BE2C (cell line): ENCODE measurements at places on chromosomes 11 and 22.

DNA sequence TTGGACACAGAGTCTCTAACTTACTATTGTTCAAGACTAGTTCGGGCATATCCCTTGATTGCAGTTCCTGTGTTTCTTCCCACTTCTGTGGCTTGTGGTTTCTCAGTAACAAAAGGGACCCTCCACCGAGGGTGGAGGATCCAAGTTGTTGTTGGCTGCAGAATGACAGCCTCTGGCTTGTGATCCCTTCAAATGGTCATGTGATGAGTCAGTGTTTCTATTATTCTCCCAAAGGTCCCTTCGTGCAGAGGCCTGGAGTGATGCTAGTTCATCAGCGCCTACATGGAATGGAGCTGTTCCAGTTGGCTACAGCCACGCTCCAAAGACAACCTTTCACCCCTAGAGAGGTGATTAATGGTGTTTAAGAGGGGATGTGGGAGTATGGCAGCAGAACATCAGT lies 2.6 kb upstream of the VWCE start:
- DNase-seq = no peak

GRCh38 chr11:119788911-119789560 lies 60.0 kb upstream of the NECTIN1 start:
- DNase-seq = peak; percentile 92

- DNase-seq = peak; percentile 2
Observed at GRCh38 chr22:47164514-47165337, 402.3 kb downstream of the TBC1D22A start.

DNA sequence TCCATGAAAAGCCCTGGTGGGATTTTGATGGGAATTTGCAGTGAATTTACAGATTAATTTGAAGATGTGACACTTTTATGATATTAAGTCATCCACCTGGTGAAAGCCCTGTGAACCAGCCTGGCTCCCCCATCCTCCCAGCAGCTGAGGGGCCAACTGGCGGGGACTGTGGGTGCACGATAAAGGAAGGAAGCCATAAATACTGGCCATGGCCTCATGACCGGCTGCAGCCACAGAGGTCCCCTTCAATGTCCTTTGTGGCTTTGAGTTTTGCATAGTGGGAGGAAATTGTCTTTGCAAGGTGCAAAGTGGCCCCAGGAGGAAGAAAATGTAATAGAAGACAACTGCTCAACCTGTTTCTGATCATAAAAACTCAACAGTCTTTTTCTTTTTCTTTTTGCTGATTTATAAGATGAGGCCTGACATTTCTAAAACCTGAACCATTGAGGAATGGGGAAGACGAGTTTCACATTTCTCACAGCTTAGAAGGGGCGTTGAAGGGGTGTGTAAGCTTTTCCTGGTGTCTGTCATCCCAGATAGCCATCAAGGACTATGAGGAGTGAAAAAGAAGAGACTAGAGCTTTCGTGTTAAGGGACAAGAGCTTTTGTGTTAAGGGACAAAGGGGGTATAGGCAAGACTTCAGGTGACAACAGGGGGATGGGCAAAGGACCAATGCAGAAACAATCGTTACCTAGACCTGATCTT lies 6.3 kb upstream of the NDUFV1 start:
- DNase-seq = no peak

DNA sequence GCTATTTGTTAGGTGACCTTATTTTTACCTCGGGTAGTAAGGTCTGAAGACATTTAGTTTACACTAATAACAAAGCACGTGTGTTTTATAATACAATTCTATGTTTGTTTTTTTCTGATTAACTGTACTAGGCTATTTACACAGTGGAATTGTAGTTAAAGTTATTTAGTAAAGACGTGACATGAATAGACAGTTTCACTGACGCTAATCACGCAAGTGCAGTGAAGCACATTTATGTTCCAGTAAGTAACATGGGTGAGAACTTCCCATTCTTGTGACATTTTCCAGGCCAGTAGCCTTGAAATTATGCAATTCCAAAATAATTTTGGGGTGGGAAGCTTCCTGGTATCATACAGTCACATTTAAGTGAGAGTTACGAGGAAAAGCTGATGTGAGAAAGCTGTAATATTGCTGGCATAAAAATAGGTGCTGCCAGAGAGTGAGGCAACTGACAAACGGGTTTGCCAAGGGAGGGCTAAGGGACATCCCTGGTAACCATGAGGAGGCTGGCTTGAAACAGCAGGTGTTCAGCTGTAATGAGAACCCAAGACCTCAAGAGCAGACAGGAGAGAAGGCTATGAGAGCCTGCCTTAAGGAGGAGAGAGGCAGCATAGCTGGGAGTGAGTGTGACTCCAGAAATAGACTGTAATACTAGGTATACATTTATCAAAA lies 378.8 kb downstream of the DCDC1 start:
- DNase-seq = no peak

DNA sequence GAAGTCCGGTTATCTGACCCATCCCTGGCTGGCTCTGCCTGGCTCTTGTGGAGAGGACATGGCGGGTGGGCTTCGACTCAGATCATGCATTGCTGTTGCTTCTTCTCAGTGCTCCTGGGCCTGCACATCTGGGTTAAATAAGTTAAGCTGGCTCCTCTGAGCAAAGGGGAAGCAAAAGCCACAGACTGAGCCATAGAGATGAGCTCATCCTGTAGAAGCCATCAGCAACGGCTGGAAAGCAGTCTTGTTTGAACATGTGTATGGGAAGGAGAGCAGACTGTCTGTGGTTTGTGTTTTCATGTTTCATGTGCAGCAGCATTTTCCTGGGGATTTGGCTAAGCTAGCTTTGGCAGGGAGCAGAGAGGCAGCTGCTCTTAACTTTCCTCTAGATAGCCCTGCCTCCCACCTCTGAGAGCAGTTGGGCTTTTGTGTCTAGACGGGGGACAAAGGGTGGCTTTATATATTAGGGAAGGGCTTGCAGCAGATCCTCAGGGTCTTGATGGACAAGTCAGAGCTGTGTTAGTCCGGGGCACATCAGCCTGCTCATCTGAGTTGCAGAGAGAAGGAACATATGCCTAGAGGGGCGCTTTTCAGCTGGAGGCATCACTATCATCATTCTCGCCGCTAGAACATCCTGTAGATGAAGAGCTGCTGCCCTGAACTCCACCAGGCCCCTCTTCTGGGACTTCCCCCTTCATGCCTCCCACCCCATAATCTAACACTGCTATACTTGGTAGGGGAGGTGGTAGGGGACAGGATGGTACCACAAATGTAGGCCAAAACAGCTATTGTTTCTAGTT lies 14.9 kb downstream of the DCPS start:
- DNase-seq = no peak

- DNase-seq = no peak
Observed at GRCh38 chr22:22935056-22935545, 47.5 kb downstream of the IGLL5 start.

DNA sequence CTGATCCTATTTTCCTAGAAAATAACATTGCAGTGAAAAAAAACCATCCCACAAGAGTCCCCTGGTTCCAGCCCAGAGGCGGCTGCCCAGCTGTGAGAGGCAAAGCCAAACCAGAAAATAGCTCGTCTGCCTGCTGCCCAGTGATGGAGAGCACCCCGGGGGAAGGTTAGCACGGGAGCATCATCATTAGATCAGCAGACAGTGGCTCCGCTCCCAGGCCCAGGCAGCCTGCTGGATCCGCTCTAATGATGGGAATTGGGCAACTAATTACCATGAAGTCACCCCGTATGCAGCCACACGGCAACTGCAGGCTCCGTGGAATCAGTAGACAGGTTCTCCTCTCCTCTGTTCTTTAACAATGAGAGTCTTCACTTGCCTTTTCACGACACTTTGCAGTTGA lies 17.1 kb upstream of the B3GAT1 start:
- DNase-seq = peak; percentile 32

GRCh38 chr22:44364751-44365130 lies 52.0 kb upstream of the SHISAL1 start:
- DNase-seq = peak; percentile 3

DNA sequence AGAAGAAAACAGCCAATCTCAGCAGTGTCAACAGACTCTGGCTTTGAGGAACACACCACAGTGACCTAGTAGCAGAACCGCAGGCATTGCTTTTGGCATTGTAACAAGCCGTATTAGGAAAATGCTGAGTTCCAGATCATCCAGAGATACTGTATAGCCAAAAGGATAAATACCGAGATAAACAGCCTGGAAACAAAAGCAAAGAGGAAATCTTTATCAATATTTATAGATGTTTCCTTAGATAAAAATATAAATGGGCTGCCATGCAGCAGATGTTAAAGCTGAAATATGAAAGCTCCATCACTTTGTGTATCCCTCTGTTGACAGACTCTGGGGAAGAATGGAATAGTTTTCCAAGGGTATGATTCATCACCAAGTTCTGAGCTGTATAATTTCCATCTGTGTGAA lies 98.9 kb upstream of the TP53AIP1 start:
- no peak for DNase-seq

- no peak for DNase-seq
Observed at GRCh38 chr11:42234451-42234951, 775.0 kb upstream of the LRRC4C start.
